ENCODE measurements at places on chromosomes 13 and 19.
A peak's percentile ranks its signal among the peaks of the same experiment; 100 is the strongest.

GRCh38 chr19:2315818-2316353 lies 7.9 kb upstream of the LINGO3 start:
- peak; percentile 94 for DNase-seq

DNA sequence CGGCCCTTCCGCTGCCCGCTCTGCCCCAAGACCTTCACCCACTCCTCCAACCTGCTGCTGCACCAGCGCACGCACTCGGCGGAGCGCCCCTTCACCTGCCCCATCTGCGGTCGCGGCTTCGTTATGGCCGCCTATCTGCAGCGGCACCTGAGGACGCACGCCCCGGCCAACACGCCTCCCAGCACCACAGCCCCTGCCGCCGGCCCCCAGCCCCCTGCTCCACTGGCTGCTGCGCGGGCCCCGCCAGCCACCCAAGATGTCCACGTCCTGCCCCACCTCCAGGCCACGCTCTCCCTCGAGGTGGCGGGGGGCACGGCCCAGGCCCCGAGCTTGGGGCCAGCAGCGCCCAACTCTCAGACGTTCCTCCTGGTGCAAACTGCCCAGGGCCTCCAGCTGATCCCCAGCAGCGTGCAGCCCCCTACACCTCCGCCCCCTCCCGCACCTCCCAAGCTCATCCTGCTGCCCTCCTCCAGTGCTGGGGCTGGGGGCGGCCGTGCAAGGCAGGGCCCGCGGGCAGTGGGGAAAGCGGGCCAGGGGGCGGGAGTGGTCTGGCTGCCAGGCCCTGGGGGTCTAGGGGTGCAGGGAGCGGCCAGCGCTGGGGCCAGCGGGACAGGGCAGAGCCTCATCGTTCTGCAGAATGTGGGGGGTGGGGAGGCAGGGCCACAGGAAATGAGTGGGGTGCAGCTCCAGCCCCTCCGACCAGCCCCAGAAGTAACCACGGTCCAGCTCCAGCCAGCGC lies 1.9 kb upstream of the NAT14 start:
- no peak for DNase-seq

DNA sequence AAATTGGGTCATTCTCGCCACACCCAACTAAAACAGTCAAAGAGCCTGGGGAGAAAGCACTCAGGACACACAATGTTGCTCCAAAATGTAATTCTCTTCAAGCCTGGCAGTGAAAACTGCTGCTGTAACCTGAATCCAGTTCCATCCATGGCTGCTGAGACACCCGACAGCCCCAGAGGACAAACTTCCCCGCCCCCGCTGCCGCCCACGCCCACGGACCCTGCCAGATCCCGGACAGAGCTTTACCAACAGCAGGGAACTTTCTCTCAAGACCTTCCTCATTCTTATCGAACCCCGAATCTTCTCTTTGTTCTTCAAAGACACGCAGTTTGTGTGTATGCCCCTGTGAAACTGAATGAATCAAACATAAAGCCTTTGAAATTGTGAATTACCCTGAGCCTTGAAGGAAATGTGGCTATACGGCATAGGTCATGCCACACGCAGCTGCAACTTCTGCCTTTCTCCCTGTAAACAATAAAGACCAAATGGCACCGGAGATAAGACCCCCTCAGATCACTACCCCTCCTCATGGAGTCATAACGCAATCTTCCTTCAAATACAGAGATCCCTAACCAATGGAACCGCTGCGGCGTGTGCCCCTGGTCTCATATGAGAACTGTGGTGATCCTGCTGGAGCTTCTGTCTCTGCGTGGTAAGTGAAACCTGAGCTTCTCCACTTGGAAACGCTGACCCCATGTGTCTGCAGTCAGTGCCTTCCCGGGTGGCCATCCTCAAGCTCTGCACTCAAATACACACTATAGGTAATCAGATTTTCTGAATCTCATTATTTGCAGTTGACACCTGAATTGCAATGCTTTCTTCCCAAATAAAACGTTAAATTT lies 4.8 kb upstream of the LAMP1 start:
- no peak for DNase-seq

DNA sequence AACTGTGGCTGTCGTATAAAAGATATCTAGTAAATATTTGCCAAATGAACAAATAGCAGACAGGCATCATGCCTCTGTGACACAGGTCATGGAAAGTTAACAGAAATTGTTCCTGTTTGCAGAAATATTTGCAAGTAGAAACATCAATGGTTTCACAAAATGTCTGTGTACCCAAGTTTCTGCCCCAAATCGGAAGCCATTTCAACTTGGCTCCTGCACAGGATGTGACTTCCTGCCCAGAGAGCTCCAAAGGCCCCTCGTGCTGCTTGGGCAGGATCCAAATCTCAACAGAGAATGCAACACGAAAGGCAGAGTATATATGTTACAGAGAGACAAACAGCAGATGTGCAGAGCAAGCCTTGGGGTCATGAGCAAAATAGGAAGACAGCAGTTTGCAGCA lies 95.5 kb upstream of the SERP2 start:
- DNase-seq = no peak

- DNase-seq = no peak
Observed at GRCh38 chr13:100987948-100988347, 313.4 kb upstream of the TMTC4 start.

- DNase-seq = peak; percentile 36
Observed at GRCh38 chr13:33105387-33106005, 89.3 kb downstream of the KL start.

GRCh38 chr13:32790731-32791130 lies 204.5 kb downstream of the PDS5B start:
- no peak for DNase-seq

DNA sequence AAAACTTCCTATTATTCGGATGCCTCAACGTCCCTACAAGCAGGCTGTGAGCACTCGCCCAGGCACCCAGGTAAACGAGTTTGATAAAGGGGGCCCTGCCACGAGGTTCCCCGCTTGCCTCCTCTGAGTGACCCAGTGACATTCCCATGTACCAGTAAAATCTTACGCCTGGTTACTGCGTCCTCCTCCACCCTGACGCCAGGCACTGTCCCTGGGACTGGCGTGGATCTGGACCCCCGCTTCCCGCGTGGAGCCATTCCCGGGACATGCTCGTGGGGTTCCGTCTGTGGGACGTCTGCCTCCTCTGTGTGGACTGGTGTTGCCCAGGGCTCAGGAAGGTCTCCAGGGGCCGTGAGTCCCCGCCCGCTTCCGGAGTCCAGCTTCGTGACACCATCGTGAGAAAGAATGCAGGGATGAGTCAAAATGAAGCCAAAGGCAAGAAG lies 407 bp upstream of the ZNF550 start:
- no peak for DNase-seq

GRCh38 chr19:58569943-58570670 lies 3.0 kb downstream of the MZF1 start:
- DNase-seq = no peak

- no peak for DNase-seq
Observed at GRCh38 chr13:27533155-27533643, 82.8 kb upstream of the MTIF3 start.

DNA sequence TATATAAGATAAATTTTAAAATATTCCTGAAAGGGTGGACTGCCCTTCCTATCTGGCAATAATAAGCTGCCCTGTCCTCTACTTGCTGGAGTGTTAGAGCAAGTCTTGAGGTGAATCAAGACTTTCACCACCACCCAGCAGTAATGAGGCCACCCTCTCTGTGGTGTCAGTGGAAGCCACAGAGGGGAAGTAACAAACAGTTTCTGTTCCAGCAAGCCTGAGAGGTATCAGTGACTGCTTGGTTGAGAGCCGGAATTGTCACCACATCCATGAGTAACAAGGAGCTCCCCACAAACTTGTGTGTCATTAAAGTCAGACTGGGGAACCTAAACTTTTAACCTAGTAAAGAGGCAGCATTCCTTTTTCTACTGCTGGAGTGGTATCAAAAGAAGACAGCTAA lies 532.7 kb upstream of the SPRY2 start:
- peak; percentile 31 for DNase-seq

- no peak for DNase-seq
Observed at GRCh38 chr19:35478794-35479677, 11.2 kb downstream of the KRTDAP start.

GRCh38 chr19:11273296-11273695 lies 11.0 kb upstream of the DOCK6 start:
- no peak for DNase-seq

- no peak for DNase-seq
Observed at GRCh38 chr13:80157261-80157932, 183.5 kb downstream of the SPRY2 start.

DNA sequence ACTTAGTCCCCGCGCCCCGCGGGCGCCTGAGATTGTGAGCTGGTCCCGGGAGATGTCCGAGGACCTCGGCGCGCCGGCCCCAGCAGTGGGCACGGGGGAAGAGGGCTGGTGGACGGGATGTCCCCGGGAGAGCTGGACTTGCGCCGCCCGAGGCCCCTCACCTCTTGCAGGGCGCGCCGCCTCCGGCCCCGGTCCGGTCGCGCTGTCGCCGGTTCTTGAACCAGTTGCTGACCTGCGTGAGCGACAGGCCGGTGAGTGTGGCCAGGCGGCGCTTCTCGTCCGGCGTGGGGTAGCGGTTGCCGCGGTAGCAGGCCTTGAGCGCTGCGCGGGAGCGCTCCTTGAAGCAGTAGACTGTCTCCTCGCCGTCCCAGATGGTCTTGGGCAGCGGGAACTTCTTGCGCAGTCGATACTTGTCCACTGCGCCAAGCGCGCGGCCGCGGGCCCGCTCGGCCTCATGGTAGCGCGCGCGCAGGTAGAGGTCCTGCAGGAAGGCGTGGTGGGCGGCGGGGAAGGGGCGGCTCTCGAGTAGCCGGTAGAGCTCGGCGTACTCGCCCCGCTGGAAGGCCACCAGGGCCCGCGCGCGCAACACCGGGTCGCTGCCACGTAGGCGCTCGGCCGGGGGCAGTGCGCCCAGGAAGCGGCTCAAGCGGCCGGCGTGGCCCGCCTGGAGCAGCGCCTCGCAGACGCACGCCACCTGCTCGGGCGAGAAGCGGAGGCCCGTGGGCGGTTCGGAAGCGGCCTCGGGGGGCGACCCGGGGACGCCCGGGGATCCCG lies 984 bp downstream of the SIX5 start:
- peak; percentile 15 for DNase-seq

DNA sequence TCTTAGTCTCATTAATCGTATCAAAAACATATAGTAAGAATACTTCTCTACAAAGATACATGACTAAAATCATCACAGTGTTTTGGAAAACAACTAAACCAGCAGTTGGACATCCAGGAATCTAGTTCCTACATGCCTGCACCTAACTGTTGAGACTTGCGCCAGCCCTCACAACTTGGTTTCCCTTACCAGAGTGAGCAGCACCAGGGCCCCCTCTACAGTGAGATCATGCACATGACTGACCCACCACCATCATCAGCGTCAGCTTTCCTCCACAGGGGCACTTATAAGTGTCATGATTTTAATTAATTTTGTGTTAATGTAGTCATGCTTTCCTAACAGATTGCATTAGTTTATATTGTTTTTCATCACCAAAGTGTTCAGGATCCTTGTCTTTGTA lies 1322.0 kb downstream of the EFNB2 start:
- peak; percentile 18 for DNase-seq

DNA sequence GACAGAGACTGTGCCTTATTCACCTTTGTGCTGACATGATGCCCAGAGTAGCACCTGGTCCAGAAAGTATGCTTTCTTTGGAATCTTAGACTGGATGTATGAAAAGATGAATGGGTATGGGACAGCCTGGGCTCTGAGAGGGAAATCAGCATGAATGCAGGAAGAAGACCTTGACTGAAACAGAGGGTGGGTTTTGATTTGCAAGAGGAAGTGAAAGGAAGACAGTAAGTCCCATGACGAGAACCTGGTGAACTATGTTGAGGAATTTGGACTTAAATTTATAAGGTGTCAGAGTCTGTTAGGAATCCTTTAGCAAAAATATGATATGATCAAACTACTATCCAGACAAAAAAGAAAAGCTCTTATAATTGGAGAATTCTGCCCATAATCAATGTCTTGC lies 301.9 kb downstream of the SPRY2 start:
- no peak for DNase-seq

DNA sequence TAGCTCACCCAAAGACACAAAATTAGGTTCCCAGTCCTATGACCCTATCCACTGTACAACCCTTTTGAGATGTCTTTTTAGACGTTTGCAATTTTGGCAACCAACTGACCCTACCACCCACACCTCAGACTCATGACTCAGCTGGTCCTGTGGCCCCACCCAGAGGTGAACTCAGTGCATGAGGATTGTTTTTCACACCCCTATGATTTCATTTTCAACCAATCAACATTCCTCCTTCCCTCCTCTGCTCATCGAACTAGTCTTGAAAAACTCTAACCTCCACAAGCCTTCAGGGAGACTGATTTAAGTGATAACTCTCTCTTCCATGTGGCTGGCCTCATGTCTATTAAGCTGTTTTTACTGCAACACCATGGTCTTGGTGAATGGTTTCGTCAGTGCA lies 350.7 kb downstream of the UQCRFS1 start:
- DNase-seq = no peak

DNA sequence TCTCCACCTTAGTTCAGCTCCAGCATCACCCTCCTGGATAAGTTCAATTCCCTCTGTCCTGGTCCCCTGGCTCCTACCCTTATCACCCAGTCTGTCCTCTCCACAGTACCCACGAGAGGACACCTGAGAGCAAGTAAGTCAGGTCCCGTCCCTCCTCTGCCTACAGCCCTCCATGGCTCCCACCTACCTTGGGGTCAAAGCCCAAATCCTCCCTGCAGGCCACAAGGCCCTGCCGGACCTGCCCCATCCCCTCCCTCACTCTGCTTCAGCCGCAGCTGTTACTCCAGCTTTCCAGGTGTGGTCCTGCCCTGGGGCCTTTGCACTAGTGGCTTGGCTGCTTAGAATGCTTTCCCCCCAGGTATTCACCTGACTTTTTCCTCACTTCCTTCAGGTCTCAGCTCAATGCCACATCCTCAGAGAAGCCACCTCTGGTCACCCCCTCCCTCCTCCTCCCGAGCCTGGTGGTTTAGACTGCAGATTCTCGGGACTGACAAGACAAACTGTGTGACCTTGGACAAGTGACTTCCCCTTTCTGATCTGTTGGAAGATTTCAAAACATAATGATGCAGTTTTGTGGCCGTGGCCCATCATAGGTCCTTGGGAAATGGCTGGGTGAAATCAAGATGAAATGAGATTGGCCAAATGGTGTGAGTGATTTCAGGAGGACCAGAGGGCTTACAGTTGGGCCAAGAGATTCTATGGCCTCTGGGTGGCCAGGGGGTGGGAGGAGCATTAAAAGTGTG lies 3.6 kb downstream of the TUBB4A start:
- DNase-seq = peak; percentile 86

GRCh38 chr13:64697226-64697625 lies 2532.9 kb downstream of the PCDH9 start:
- DNase-seq = no peak

DNA sequence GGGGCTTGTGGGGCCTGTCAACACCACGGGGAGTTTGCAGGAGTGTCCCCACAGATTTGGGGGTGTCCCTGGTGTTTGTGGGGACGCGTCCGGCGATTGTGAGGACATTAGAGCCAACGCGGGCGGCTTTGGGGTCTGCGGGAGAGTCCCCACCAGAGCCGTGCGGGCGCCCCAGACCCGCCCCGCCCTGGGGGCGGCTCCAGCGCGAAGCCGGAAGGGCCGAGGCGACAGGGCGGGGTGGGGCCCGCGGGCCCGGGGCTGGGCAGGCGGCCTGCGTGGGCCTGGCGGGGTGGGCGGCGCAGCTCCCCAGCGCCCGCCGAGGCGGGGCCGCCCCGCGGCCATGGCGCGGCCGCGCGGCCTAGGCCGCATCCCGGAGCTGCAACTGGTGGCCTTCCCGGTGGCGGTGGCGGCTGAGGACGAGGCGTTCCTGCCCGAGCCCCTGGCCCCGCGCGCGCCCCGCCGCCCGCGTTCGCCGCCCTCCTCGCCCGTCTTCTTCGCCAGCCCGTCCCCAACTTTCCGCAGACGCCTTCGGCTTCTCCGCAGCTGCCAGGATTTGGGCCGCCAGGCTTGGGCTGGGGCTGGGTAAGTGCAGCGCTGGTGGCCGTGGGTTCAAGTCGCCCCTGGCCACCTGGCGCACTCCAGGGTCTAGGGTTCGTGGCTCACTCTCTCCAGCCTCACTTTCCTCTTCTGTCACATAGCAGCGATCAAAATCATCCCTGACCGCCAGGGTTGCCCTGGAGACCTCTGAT lies 10.3 kb downstream of the PDE4A start:
- no peak for DNase-seq

Data from HL-60 (cell line).